ENCODE measurements at places on chromosomes 16 and 17.

DNA sequence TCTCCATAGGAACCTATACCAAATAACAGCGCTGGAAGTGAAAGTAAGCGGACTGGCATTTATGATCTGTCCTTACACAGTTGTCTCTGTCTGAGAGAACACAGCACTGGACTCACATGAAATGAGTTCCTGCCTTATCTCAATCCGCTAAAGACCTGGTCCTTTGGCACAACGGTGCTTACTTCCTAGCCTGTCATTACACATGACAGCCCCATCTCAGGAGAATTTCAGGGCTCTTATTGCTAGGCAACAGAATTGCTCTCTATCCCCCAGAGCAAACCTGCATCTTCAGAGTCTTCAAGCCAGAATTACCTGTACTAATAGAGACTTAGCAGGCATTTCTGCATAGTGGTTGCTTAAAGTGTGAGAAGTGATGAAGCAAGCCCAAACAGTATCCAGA is 4.3 kb downstream of the KCNJ2 start:
- DNase-seq, result no peak

DNA sequence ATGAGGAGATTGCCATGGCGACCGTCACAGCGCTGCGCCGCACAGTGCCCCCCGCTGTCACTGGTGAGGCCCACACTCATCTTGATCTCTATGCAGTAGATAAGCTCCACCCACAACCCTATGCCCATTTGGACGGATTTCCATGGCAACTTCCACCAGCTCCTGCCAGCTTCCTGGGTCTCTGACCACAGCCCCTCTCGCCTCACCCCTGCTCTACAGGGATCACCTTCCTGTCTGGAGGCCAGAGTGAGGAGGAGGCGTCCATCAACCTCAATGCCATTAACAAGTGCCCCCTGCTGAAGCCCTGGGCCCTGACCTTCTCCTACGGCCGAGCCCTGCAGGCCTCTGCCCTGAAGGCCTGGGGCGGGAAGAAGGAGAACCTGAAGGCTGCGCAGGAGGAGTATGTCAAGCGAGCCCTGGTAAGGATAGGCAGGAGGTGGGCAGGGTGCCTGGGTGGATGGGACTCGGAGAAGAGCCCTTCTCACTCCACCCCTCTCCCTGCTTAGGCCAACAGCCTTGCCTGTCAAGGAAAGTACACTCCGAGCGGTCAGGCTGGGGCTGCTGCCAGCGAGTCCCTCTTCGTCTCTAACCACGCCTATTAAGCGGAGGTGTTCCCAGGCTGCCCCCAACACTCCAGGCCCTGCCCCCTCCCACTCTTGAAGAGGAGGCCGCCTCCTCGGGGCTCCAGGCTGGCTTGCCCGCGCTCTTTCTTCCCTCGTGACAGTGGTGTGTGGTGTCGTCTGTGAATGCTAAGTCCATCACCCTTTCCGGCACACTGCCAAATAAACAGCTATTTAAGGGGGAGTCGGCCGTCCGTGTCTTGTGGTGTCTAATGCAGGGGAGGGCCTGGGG is 4.3 kb downstream of the ALDOA start:
- peak; percentile 32 for DNase-seq

GRCh38 chr17:49582789-49583188 is 7.1 kb downstream of the NXPH3 start:
- peak; percentile 41 for DNase-seq

- peak; percentile 57 for DNase-seq
Observed at GRCh38 chr17:32111141-32111771, 31.0 kb upstream of the RHOT1 start.

DNA sequence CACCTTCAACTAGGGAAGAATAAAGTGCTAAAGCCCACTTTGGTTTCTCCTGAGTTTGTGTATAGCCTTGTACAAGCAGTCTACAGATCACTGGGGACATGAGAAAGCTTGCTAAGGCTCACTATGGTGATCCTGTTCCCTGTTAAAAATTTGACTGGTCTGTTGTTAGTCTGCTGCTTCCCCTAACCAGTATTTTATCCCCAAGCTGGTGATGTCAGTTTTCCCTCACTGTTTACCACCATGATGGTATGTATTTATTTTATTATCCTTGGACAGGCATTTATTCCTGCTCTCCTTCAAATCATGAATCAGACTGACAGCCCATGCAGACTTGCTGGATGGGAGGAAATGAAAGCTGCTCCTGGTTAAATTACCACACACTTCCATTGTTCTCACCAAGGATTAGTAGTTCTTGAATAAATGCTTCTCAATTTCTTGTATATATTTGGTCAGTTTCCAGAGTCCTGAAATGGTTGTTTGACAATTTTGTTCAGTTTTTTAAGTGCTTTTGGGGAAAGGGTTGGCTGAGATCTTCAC is 99.6 kb downstream of the CA4 start:
- no peak for DNase-seq

DNA sequence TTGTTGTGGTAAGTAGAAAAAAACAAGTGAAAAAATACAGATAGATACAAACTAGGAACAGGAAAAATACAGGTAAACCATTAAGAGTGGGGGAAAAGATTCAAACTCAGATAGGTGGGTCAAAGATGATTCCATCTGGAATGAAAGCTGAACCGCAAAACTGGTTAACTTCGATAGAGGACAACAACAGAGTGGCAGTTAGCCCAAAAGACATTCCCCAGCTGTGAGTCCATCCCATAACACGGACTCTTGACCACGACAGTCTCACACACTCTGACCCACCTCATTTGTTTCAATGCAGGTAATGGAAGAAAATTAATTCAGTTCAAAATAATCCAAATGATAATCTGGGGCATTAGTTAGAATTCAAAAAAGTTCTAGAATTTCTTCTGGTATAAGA is 13.5 kb downstream of the ELAC2 start:
- DNase-seq, result no peak

GRCh38 chr16:629833-630248 is 944 bp upstream of the WFIKKN1 start:
- no peak for DNase-seq

DNA sequence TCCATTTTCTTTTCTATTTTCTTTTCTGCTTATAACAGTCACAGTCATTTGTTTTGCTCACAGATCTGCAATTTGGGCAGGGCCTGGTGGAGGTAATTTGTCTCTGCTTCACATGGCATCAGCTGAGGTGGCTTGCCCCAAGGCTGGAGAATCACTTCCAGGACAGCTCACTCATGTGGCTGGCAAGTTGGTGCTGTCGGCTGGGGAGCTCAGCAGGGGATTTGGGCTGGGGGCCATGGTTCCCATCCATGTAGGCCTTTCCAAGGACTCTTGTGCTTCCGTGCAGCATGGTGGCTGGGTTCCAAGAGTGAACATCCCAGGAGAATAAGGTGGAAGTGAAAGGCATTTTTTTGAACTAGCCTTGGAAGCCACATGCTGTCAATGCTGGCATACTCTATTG is 85.7 kb downstream of the MGAT5B start:
- no peak for DNase-seq

GRCh38 chr17:76124582-76125390 is 16.3 kb downstream of the FOXJ1 start:
- DNase-seq, result peak; percentile 14

- peak; percentile 85 for DNase-seq
Observed at GRCh38 chr17:41917192-41917591, 1.6 kb downstream of the ACLY start.

- DNase-seq, result peak; percentile 93
Observed at GRCh38 chr17:15123593-15124263, 141.4 kb downstream of the PMP22 start.

GRCh38 chr17:82334622-82335394 is 1.2 kb upstream of the SECTM1 start:
- DNase-seq, result no peak

GRCh38 chr17:1344521-1344920 is 55.5 kb downstream of the YWHAE start:
- no peak for DNase-seq

All from fibroblast of mammary gland (primary cell).